Stimulated activated CD4-positive, alpha-beta T cell treated with anti-CD3 and anti-CD28 coated beads, TNF-alpha, amount 100 ng/mL, for 48 hours (primary cell): ENCODE measurements at places on chromosomes 3 and 15.

GRCh38 chr3:179158336-179159039, 10.3 kb downstream of the PIK3CA start:
- no peak for DNase-seq

- no peak for DNase-seq
Measured at GRCh38 chr3:85053626-85054025, 94.8 kb downstream of the CADM2 start.

GRCh38 chr15:49187549-49188245, 17.6 kb downstream of the GALK2 start:
- DNase-seq: no peak

- no peak for DNase-seq
Measured at GRCh38 chr15:77665530-77666295, 33.0 kb upstream of the LINGO1 start.

GRCh38 chr3:25552251-25552650, 112.5 kb downstream of the TOP2B start:
- DNase-seq: no peak

GRCh38 chr15:68775671-68776476, 44.8 kb downstream of the ANP32A start:
- DNase-seq: no peak

GRCh38 chr3:77799278-77799677, 759.4 kb downstream of the ROBO2 start:
- no peak for DNase-seq

DNA sequence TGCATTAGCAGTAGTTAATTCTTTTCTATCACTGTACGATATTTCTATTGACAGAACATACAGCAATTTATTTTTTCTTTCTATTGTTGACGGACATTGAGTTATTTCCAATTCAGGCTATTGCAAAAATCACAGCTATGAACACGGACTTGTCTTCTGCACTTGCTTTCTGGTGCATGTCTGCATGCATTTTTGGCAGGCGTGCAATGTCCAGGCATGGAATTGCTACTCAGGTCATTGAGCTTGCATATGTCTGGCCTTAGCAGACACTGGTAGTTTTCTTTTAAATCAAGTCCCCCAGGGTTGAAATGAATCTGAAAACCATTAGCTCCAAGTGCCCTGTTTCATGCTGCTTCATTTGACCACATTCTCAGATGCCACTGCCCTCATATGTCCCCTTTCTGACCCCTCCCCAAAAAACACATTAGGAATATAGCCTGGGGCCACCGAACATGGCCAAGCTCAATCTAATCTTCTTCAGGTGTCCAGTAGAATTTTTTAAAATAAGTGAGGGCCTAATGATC, 72.8 kb downstream of the LRIG1 start:
- no peak for DNase-seq

DNA sequence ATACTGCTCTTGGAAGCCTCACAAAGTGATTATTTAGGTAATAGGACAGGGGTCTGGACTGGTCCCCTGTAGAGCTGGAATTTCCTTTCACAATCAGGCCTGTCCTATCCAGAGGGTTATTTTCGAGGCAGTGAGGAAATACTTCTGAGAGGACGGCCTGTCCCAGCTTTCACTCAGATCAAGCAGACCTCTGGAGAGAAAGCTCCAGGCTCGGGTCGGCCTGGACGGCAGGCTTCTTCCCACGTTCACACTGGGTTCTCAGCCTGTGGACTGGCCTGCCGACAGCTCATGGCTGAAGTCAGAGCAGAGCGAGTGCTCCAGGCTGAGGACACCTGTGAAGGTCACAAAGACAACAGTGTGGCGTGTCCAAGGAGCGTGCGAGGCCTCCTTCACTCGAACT, 405.3 kb downstream of the VPS13C start:
- no peak for DNase-seq

GRCh38 chr3:147615035-147615434, 205.9 kb downstream of the ZIC1 start:
- no peak for DNase-seq

GRCh38 chr3:33089515-33089914, 7.4 kb downstream of the GLB1 start:
- DNase-seq: no peak

DNA sequence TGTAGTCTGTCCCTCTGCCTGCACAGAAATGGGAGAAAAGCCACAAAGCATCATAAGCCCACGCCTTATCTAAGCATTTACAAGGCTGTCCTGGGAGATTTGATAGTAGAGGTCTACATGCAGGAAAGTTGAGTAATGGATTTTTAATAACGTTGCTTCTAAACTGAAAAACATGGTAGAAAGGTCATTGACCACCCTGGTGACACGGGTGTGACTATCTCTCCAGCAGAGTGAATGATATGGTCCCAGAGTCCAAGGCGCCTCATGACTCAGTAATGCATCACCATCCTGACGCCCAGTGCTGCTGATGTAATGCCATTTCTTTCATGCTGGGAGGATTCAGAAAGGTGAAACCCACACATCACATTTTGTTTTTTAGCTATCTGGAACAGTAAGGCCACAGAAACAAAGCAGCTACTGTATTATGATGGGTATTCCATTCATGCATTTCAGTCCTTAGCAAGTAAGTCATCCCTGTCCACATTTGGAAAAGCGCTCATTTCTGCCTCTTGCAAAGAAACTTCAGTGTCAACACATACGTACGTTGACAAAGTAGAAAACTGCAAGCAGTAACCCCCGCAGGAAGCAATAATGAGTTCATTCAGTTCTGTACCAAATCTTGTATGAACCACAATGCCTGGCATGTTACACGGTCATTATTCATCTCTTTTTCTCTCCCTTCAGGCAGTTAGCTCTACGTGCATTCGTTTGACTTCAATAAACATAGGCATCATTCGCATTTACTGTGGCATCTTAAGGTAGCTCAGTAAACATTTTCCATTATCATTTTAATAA, 483.5 kb downstream of the GABRG3 start:
- no peak for DNase-seq

DNA sequence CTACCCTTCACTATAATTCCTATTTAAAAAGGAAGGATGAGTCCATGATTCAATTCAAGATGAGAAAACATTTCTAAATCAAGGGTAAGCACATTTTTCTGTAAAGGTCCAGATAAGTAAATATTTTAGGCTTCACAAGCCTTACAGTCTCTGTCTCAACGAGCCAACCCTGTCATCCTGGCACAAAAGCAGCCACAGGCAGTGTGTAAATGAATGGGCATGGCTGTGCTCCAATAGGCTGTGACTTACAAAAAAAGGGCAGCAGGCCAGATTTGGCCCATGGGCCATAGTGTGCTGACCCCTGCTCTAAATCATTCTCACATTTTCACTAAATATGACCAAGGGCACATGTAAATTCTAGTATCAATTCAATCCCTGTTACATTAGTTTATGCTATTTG, 200.4 kb downstream of the WNT5A start:
- DNase-seq: no peak
